ENCODE measurements at places on chromosomes 11 and 22.

GRCh38 chr11:102268985-102269470 lies 48.3 kb upstream of the BIRC3 start:
- no peak for DNase-seq

GRCh38 chr22:39989633-39990032 lies 5.1 kb upstream of the FAM83F start:
- no peak for DNase-seq

- no peak for DNase-seq
Measured at GRCh38 chr11:123473941-123474677, 44.0 kb downstream of the GRAMD1B start.

- DNase-seq, result no peak
Measured at GRCh38 chr22:25120093-25120561, 79.5 kb upstream of the CRYBB3 start.

DNA sequence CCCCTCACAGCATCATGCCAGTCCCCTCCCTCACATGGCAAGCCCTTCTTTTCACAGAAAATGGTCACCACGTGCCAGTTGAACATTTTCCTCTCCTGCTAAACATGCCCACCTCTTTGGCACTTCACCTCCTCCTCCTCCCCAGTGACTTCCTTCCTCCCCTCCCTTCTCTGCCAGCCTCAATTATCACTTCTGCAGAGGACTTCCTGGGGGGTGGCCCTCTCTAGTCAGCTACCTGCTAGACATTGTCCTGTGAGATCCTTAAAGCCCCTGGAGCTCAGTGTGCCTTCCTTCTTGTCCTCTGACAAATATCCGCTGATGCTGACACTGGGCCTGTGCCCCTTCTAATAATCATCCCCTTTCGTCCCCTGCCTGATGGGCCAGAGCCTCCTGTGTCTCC lies 43.2 kb upstream of the E2F8 start:
- no peak for DNase-seq

DNA sequence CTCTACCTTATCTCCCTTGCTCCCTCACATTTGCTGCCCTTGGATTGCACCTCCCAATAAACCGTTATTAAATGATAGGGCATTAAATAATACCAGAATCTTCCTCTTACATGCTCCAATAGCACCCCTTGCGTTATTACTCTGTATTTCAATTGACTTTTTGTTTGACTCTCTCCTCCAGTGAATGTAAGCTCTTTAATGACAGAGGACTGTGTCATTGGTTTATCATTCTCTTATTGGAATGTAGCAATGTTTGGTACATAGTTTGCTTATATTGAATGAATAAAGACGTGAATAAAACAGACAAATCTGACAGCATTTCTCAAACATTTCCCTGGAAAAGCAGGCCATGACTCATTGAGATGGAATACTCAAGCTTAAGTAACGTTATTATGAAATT lies 8.7 kb upstream of the MPEG1 start:
- DNase-seq, result no peak

- DNase-seq, result no peak
Measured at GRCh38 chr11:70505761-70506657, 107.7 kb downstream of the CTTN start.

GRCh38 chr22:22895776-22896445 lies 8.3 kb downstream of the IGLL5 start:
- no peak for DNase-seq

- no peak for DNase-seq
Measured at GRCh38 chr11:119258983-119259382, 52.8 kb downstream of the CBL start.

DNA sequence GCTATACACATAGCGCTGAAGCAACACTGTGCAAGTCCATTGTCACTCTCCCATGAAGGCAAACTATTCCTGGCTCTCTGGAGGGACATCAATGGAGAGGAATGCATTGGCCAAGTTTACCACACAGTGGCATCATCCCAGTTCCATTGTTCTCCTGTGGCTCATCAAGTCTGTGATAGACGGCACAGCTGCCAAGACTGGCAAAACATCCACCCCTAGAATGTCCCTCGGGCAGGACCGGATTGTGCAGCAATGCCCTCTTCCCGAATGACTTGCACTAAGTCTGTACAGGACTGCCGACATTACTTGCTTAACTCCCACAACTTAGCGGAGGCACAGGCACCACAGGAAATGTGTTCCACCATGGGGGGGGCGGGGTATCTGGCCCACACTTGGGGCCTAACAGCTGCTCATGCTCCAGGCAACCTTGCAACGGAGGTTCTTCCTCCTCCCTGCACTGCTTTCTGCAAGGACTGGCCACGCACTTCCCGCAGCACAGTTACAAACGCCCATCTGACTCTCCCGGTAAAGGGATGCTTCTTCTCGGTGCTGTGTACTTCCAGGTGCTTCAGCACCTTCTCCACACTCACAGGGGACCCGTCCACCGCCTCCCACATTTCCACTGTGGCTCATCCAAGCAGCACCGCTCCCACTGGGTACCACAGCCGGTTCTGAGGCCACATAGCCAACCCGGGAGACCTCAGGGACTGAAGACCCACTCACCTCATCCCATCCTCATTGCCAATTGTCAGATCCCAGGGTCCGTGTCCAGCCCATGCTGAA lies 1309.6 kb upstream of the RAG2 start:
- DNase-seq, result no peak

- DNase-seq, result no peak
Measured at GRCh38 chr11:39678996-39679395, 1780.5 kb downstream of the LRRC4C start.

DNA sequence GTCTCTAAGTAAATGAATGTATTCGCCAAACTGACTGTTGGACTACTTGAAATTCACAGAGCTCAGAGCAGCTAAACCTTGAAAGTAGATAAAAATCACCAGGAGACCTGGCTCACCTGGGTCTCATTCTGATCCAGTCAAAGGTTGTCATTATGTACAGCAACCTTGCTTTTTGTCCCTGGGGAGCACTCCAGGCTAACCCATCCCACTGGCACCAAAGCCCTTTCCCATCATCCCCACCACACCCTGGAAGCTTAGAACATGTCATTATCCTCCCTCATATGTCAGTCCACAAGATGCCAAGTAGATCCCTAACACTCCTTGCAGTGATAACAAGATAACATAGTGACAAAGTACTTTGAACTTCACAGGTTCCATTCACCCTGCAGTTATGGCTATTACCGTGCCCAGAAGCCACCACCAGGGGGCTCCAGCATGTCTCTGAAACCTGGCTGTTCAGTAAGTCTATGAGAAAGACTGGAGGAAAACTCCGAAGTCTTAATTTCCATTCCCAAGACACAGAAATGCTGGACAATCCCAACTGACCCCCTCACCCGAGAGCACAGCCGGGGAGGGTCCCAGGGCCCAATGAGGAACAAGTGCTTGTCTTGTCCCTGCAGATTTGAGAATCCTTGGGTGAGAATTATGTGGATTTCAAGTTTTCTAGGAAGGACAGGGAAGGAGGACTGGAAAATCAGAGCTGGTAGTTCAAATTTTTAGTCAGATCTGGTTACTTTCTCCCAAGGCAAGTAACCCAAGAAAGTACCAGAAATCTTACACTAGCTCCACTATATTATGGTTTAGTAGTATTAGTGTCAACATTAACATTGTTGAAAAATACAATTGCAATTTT lies 43.0 kb upstream of the USP47 start:
- DNase-seq, result peak; percentile 83

DNA sequence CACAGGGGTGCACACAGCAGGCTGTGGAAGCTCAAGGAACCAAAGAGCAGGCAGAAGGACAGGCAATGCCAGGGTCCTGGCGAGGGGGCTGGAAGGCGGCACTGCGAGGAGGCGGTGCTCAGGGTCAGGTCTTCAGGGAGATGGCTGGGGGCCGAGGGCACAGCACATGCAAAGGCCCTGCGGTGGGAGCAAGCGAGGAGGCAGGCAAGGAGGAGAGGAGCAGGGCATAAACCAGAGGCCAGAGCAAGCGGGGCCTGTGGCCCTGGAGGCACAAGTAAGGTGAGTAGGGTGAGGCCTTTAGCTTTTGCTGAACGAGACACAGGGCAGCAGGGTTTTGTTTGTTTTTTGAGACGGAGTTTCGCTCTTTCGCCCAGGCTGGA lies 126.9 kb downstream of the ARHGAP8 start:
- no peak for DNase-seq

DNA sequence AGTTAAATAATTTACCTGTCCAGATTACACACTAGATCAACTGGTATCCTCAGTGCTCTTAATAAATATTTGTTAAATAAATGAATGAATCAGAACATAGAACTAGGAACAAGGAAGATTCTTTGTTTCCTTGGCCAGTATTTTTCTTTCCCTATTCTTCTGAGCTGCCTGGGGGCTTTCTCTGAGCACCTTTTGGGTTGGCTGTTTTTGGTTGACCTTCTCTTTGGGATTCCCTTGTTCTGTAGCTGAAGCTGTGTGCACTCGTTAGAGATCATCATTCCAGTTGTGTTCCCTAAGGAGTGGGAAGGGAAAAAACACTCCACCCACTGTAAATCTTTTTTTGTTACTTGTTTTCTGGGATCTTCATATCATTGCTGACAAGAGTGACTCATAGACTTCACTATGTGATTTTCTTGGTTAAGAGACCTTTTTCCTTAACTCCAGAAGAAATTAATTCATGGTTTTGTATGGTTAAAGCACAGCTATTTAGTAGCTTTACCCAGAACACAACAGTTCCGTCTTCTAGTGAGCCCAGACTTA lies 84.3 kb downstream of the STIM1 start:
- DNase-seq, result no peak

DNA sequence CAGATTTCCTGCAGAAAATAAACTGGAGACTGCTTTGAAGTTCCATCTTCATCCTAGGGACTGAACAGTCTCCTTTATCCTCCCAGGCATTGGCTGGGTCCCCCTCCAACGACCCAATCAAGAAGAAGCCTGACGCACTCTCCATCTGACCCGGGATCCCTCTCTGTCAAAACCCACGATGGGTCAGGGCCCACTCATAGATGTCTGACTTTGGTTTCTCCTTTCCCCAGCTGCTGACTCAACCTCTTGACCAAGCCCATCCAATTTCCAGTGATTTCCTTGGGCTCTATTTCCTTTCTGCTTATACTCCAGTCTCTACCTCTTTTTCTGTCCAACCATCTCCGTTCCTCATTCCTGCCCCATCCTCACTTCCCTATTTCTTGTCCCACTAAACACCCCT lies 189.7 kb downstream of the MIAT start:
- DNase-seq, result no peak

DNA sequence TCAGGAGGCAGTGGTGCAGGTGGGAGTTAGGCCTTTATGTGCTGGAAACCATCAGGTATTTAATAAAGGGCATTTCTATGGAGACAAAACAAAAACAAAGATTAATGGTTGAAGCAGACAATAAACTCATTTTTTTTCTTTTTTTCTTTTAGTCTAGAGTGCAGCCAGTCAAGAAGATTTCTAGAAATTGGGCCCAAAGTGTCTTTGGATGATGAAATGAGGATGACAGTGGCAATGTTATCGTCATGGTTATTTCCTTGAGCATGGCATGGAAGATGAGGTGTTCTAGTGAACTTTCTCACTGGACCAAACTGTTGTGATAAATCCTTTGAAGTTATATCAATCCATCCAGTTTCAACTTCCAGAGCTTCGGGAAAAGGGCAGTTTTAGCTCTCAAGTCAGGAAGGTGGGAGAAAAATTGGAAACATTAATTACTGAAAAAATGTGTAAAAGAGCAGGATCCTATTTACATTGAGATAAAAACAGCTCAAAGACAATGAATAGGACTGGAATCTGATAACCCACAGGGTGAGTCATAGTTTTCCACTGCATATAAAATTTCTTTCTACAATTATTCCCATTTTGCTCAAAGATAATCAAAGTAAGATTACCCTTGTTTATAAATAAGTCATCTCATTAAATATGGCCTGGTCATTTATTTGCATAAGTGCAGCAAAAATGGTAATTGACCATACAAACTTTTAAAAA lies 33.0 kb downstream of the PRR5L start:
- no peak for DNase-seq

DNA sequence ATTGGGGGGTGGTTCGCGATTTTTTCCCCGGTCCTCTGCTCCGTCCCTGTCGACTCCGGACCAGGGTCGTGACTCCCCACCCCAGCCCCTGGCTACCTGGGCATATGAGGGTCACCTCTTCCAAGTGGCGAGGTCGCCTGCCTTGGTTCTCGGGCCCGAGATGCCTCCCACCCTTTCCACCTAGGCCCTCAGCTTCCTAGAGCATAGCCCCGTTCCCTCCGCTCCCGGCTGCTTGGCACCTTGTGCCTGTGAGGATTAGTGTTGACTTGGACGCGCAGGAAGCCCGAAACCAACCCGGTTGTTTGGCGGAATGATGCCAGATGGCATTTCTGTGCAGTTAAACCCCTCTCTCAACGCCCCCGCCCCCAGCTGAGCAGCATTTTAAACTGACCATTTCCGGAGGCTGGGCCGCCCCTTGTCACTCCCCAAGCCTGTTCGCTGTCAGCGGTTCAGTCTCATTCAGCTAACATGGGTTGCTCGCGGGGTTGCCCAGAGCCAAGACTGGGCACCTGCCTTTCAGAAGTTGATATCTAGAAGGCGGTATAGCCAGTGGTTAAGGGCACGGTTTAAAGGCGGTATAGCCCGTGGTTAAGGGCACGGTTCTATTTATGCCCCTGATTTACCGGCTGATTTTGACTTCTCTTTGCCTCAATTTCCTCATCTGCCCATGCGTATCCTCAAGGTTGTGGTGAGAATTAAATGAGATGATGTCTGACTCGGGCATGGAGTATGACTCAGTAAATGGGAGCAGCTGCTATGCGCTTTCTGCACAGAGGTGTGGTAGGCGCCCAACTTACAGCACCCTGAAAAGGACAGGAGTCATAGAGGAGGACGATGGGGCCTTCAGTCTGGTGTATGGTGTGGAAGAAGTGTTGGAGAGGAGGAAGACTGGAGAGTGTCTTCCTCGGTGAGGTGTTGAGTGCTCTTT lies 639 bp downstream of the INCENP start:
- peak; percentile 66 for DNase-seq

- DNase-seq, result no peak
Measured at GRCh38 chr11:123100379-123101085, 38.6 kb upstream of the HSPA8 start.

DNA sequence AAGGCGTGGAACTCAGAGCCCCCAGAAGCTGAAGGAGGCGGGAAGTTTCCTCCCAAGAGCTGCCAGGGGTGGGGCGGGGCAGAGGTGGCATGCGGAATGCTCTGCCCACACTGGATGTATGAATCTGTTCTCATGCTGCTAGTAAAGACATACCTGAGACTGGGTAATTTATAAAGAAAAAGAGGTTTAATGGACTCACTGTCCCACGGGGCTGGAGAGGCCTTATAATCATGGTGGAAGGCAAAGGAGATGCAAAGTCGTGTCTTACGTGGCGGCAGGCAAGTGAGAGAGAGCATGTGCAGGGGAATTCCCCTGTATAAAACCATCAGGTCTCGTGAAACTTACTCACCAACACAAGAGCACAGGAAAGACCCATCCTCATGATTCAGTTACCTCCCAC lies 57.6 kb downstream of the SMIM38 start:
- DNase-seq, result peak; percentile 33

GRCh38 chr11:66721939-66722338 lies 7.1 kb downstream of the SPTBN2 start:
- no peak for DNase-seq

DNA sequence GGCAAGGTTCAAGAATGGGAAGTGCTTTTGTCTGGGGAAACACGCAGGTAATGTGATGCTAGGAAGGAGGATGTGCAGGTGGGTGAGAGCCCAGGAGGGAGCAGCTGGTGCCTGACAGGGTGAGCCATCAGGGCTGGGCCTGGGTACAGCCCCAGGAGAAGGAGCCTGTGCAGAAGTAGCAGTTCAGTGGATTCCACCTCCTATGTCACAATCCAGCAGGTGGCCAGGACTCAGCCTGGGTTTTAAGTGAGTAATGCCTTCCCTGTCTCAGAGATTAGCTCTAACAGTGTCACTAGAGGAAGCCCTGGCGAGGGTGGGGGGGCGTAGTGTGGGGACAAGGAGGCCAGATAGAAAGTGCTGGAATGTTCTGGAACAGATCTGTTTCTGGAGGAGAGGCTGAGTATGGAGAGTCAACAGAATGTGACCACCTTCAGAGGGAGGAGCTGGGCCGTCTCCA lies 8.1 kb downstream of the RIC8A start:
- no peak for DNase-seq

Measured in activated CD8-positive, alpha-beta memory T cell treated with anti-CD3 and anti-CD28 coated beads, Interleukin-2, amount 10 ng/mL, durations not matched to agents 7 days and 5 days (primary cell).